Left cardiac atrium (tissue), 4 donors: ENCODE measurements at places on chromosomes 6 and 20. TPM values are rescaled to one million over a fixed set of nuclear protein-coding genes. Genes with fewer than 3 reads are reported as not detected.

The TSBP1 gene
- total RNA-seq, result not detected

The RNGTT gene
- total RNA-seq, result 10.1 TPM

The GSTA3 gene
- not detected for total RNA-seq

The MYT1 gene
- 0.34 TPM for total RNA-seq

The RUNX2 gene
- total RNA-seq, result 0.68 TPM

The LRRC1 gene
- 3.8 TPM for total RNA-seq

The HMGN3 gene
- total RNA-seq, result 122 TPM

The POU5F1 gene
- total RNA-seq, result 0.71 TPM

The POM121L2 gene
- not detected for total RNA-seq

The EYA4 gene
- 7.2 TPM for total RNA-seq

DNA sequence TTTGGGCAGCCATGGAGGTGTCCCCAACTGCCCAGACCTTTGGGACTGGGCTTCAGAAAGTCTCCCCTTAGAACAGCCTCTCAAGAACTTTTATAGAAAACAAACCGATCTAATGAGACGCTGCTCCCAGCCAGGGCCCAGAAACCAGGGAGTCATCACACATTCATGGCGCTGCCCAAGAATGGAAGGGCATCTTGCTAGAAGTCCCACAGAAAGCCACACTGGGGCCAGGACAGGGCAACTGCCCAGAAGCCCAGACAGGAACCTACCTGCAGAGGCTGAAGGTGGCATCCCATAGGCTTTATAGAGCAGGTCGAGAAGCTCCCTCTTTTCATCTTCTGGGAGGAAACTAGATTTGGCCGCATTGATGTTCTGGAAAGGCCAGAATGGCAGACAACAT lies 31.5 kb downstream of the ADA start:
- DNase-seq, result no peak

DNA sequence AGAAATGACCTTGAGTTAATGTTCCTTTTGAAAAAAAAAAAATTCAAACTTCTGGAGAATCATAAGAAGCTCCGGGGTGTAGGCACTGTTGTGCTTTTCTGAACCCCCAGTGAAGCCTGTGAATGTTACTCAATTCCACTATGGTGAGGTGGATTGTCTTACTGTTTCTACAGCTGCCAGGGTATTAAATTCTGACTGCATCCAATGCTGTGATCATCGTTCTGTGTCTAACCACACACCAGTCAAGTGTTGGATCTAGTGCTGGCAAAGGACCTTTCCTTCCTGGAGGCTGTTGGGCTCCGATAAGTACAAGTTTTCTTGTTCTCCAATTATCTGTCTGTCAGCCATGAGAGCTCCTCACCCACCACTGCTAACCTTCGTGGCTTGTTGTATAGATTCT lies 162.0 kb upstream of the EPHA7 start:
- DNase-seq, result no peak

DNA sequence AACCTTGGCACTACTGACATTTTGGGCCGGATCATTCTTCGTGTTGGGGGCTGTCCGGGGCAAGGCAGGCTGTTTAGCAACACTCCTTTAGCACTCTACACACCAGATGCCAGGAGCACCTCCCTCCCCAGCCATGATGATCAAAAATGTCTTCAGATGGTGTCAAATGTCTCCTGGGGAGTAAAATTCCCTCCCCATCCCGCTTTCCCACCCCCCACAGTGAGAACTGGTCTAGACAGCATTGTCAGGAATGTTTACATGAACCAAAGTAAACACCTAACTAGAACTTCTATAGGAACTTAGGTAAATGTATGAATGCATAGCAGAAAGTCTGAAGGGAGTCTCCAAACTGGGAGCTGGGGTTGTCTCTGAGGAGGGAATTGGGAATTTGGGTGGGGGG lies 70.0 kb upstream of the TOP1 start:
- no peak for DNase-seq

DNA sequence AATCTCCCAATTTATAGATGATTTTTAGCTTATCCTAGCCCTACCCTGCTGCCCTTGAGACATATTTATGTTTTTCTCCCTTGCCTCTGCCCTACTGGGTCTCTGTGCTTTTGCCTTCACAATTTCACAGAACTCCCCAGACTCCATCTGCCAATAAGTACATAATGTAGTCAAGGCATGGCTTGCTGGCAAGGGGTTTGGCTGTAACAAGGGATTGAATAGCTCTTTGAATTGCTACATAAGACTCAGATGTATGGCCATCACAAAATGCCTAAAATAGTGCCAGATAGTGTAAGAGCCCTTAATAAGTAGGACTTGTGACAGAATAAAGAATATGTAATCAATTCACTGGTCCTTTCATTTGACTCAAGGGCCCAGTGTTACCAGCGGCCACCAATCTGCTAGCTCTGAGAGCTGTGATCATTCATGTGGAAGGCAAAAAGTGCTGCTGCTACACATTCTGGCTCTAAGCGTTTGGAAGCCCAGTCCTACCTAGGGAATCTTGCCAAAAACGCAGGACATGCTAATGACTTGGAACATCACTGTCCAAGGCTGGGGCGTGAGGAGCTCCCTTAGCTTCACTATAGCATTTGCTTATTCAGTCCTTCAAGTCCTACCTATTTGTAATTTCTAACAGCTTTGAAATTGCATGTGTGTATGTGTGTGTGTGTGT lies 20.5 kb downstream of the CLVS2 start:
- DNase-seq, result no peak

DNA sequence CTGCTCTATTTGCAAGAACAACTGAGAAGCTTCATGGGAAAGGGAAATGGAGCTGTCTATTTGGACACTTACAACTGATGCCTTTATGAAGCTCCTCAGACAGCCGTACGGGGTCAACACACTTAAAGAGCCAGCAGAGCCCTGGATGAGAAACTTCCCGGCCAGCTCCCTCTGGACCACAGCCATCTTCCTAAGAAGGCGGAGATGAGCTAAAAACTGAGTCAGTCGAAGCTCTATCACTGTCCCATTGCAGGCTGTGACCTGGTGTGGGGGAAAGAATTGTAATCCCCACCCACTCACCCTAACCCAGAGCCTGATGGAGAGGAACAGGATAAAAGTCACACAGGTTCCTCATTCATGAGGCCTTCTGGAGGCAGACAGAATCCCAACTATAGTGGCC lies 360.4 kb upstream of the JARID2 start:
- DNase-seq, result no peak

DNA sequence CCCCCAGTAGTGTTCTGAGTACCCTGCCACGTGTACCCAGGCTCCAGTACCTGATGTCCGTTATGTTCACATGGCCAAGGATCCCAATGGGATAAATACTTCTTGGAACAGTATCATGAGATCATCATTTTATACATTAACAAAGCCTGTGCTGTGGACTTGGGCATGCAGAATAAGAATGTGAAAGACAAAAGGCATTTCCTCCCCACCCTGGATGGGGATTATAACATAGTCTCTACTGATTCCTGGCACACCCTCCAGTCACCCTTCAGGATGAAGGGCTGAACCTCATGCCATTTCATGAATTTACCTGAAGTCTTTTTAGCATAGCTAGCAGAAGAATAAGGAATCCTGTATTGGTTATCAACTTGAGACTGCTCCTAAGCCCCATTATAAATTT lies 2.8 kb downstream of the TNFRSF21 start:
- no peak for DNase-seq

DNA sequence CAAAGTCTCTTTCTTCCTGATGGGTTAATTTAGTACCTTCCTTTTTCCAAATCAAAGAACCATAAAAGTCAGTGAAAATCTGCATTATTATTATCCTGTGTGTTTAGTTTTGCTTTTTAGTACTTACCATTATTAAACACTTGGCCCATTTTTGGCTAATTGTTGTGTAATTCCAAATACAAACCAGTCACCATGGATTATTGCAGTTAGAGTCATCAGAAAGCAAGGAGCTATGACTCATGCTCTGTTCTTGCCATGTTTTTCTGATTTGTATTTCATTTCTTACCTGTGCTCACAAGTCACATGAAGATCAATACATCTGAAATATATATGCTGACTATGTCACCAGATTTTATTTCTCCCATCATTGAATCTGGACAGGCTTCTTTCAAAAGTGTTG lies 31.3 kb downstream of the SLC22A3 start:
- no peak for DNase-seq

- no peak for DNase-seq
Measured at GRCh38 chr6:16391451-16391912, 153.1 kb downstream of the GMPR start.

DNA sequence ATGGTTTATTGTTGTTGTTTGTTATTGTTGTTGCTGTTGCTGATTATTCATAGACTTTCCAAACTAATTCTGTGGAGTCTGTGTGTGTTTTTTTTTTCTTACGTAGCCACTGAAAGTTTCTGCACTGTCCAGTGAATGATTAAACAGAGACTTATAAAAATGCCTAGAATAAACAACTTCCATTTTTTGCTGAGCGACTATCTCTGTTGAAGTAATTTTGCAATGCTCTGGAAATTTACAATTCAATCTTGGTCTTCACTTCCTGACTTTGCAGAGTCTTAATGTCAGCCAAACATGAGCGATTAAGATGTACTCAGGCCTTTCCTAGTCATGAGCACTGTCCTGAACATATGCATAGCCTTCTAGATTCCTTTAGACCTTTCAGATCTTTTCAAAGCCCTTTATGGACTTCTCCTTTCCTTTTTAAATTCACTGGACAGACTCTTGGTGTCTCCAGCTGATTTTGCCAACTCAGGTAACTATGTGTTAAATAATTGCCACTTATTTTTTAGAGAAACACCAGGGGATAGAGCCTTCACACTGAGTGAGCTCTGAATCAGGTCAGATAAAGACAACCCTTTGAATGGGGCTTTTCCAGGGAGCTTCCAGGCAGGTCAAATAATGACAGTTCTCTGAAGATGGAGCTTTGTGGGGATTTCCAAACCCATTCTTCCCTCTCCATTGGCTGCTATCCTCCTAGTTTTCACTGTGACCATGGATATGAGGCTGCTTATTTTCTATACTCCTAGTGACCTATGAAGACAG lies 622.8 kb upstream of the EPHA7 start:
- no peak for DNase-seq

DNA sequence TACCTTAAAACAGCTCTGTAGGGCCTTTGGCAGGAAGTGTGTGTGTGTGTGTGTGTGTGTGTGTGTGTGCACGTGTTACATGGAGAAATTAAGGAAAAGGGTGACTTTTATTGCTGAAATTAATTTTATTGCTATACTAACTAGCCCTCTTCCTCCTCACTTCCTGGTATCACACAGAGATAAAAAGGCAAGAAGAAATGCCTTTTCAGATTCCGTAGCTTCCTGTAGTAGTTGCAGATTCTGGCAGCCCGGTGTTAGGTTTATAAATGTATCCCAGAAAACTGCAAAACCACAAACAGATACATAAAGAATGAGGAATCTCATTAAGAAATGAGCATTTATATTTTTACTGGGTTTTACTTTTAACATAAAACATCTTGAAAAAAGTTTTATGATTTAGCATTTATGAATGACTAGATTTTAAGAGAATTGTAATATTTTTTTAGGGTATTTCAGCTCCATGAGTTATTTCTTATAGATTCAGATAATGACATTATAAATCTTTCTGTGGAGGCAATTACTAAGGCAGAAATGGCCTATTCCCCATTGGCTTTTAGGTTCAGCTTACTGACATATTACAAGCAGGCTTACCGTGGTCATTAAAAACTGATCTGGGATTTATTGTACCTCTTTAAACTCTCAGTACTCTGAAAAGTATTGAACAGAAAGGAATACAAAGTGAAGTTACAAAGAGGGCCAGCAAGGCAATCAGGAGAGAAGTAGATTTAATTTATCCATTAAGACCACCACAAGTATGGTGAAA lies 249.1 kb upstream of the TSHZ2 start:
- no peak for DNase-seq

DNA sequence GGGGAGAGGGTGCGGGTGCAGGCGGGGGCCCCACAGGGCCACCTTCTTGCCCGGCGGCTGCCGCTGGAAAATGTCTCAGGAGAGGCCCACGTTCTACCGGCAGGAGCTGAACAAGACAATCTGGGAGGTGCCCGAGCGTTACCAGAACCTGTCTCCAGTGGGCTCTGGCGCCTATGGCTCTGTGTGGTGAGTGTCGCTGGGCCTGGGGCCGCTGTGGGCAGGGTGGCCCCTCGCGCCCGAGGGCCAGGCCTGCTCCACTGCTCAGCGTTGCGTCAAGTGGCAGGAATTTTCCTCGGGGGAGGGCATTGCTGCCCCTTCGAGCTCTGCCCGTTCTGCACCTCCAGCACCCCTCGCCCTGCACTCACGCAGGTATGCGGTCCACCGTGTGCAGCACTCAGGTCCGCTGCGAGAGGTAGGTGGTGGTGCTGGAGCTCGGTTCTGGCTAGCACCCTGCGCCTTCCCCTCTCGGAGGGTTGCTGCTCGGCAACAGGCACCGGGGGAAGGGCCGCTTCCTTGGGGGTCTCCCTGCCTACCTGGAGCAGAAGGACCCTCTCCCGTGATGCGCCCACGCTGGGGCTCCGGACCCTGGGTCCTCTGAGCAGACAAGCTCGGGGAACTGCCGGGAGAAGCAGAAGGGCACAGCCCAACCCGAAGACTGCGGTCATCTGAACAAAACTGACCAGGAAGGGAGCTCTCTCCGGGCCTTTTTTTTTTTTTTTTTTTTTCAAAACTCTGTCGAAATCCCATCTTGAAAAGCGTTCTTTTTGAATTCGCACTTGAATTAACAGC lies 674 bp downstream of the MAPK14 start:
- peak; percentile 45 for DNase-seq

- DNase-seq, result peak; percentile 94
Measured at GRCh38 chr6:29976588-29977424, 34.5 kb downstream of the HLA-A start.

DNA sequence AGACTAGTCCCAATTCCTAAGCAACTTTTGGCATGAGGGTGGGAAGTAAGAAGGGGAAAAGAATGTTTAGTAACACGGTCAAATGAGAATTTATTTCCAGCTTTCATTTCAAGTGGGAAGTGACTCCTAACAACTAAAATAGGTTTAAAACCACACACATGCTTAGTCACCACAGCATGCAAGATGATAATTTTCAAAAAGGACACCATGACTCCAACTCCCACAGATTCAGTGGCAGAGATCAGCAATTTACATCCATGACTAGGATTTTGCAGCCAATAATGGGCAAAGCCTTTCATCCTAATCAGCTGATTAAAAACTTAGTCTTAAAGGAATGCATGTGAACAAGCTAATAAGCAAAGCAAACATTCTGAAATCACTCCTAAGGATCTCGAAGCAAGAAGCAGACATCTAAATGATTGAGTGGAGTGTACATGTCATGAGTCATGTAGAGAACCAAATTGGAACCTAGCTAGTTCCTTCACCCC lies 48.1 kb upstream of the GCLC start:
- DNase-seq, result no peak

GRCh38 chr20:16287776-16288175 lies 285.5 kb downstream of the KIF16B start:
- no peak for DNase-seq

GRCh38 chr20:16313917-16314316 lies 259.3 kb downstream of the KIF16B start:
- DNase-seq, result no peak

DNA sequence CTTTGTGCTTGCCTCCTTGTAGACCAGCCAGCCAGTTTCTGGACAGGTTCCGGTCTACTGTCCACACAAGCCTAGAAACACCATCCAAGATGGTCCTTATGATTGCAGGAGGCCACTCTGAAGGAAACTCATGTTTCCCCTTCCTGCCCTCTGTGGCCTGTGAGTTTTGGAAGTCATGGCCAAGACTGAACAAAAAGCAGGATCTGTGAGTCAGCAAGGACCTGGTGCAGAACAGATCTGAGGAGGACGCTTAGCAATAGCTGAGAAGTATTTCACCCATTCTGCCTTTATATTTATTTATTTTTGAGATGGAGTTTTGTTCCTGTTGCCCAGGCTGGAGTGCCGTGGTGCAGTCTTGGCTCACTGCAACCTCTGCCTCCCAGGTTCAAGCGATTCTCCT lies 134.6 kb upstream of the EEF1E1 start:
- DNase-seq, result no peak
